CD4-positive, alpha-beta T cell treated with Interleukin-2 at 100 ng/mL for 4 hours (primary cell): ENCODE measurements at places on chromosomes 4 and X.

DNA sequence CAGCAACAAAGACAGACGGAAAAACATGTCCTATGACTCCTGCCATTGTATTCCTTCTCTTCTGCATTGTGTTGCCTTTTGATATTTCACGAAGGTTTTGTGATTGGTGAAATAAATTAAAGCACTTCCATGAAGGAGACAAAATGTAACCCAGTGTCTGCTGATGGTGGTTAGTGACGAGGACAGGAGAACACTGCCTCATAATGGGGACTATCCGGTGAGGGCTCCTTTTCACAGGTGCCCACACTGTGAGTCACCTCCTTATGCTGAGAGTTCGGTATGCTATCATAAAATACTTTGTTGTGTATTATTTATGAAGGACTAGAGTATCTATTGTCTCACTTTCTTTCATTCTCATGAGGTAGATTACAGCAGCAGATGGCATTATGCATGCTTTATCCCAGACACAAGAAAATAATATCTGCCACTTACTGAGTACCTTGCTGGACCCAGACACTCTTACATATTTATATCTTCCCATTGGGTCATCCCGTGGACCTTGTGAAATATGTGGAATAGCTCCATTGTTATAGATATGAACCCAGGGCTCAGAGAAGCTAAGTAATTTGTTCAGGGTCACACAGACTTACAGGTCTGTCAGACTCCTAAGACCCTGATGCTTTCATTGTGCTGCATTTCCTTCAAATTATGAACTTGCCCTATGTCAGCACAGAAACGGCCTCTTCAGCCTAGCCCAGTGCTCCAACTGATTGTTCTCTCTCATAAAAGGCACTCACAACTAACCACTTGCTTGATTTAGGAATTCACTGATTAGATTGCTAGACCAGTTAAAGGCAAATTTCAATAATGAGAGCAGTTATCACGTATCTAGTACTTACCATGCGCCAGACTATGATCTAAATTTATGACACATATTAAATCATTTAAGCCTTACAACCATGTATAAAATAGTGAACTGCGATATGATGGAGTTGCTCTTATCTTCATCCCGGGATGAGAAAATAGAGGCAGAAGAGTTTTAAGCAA is 31.2 kb downstream of the PLS3 start:
- no peak for DNase-seq

- DNase-seq, result no peak
These were observed 10.7 kb upstream of the CCDC149 start for GRCh38 chr4:24923550-24923949.

GRCh38 chrX:25295466-25295865 is 279.7 kb upstream of the ARX start:
- DNase-seq, result no peak

- DNase-seq, result no peak
These were observed 16.3 kb upstream of the NEIL3 start for GRCh38 chr4:177293208-177294033.

DNA sequence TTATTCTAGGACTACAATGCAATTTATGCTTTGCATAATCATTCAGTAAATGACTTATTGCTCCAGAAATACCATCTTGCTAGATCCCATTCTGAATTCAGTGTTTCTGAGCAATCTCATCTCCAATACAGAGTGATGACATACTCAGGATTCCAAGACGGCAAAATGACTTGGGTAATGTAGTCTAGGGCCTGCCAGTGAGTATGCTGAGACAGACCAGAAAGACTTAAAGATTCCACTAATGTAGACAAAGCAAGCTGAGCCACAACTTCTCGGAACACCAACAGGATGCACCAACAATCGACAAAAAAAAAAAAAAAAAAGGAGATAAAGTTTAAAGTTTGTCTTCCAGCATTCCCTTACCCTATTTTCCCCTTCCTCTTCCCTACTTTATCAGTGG is 919 bp upstream of the SEC24B start:
- peak; percentile 22 for DNase-seq

GRCh38 chrX:63918611-63919010 is 133.6 kb upstream of the ARHGEF9 start:
- DNase-seq, result no peak

- DNase-seq, result no peak
These were observed 117.7 kb upstream of the SLC6A14 start for GRCh38 chrX:116318672-116319071.

DNA sequence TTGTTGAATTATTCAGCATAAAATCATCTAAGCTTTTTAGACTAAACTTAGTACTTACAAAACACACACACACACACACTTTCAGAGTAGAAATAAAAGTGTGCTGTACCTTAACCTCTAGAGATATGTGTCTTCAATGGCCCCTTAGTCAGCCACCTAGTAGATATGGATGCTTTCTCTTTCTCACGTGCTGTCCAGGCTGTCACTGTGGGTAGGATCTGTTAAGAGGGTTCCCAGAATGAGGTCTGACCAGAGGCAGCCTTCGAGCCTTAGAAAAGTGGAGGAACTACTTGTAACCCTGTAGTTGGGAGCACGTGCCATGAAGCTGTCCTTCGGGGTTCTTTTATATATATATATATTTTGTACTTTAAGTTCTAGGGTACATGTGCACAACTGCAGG is 117.9 kb downstream of the COL4A5 start:
- DNase-seq, result no peak

DNA sequence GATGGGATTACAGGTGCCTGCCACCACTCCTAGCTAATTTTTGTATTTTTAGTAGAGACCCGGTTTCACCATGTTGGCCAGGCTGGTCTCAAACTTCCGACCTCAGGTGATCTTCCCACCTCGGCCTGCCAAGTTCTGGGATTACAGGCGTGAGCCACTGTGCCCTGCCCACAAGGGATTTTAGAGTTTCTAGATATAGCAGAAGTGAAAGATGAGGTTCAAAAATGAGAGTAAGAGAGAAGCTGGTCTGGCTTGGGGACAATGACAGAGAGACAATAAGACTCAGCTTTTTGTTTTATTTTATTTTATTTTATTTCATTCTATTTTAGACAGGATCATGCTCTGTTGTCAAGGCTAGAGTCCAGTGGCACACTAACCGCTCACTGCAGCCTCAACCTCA is 30.6 kb downstream of the TRIM61 start:
- DNase-seq, result no peak

- no peak for DNase-seq
These were observed 21.0 kb upstream of the GEMIN8 start for GRCh38 chrX:14050709-14051108.

DNA sequence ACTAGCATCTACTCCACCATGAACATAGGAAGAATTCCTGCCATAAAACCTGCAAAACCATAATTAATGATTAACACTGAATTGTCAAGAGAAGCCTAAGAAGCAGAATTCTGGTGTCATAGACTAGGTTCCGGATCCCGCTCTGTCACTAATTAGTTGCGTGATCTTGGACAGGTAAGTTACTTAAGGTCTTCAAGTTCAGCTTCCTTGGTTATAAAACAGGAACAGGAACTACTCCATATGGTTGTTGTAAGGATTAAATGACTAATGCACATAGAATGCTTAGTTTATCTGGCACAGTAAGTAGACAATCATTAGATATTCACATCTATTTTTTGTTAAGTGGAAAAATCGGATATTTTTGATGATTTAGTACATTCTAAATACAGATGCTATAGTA is 14.3 kb downstream of the G3BP2 start:
- no peak for DNase-seq

DNA sequence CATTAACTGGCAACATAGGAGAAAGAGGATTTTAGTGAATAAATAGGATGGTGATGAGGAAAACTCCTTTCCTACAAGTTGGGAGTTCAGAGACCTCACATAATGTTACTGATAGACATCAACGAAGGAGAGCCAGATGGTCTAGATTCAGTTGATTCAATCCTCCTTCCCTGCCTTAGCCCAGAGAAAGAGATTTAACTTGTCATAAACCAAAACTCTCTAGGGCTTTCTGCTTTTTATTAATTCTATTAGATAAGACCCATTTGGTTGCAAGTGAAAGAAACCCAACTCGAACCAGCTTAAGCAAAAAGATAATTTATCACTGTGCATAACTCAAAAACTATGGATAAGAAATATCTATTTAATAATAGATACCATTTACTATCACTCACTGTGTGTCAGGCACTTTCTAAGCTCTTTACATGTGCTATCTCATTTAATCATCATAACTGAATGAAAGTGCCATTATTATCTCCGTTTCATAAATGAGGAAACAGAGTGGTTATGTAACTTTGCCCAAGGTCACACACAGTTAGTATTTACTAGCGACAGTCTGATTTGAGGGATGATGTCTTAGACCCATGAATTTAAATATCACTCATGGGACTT is 4.3 kb upstream of the UNC5C start:
- no peak for DNase-seq

DNA sequence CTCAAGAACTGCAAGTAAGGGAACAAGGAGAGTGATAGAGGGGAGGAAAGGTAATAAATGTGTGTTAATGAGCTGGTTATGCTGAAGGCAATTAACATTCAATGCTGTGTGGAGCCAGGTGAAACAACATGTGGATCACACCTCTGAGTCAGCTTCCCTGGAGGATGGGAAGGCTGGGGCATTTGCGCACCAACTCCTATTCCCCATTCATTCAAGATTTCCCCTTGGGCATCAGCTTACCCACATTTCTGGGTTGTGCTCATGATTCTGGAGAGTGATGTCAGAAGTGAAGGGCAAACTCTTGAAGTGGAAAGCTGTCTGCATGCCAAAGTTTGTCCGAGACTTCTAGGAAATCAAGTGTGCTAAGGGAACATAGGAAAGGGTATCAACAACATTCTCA is 461.4 kb downstream of the MID1IP1 start:
- DNase-seq, result no peak

- DNase-seq, result no peak
These were observed 298.2 kb upstream of the FSTL5 start for GRCh38 chr4:162461952-162462351.

GRCh38 chr4:99390055-99390454 is 37.5 kb upstream of the ADH1C start:
- DNase-seq, result no peak

DNA sequence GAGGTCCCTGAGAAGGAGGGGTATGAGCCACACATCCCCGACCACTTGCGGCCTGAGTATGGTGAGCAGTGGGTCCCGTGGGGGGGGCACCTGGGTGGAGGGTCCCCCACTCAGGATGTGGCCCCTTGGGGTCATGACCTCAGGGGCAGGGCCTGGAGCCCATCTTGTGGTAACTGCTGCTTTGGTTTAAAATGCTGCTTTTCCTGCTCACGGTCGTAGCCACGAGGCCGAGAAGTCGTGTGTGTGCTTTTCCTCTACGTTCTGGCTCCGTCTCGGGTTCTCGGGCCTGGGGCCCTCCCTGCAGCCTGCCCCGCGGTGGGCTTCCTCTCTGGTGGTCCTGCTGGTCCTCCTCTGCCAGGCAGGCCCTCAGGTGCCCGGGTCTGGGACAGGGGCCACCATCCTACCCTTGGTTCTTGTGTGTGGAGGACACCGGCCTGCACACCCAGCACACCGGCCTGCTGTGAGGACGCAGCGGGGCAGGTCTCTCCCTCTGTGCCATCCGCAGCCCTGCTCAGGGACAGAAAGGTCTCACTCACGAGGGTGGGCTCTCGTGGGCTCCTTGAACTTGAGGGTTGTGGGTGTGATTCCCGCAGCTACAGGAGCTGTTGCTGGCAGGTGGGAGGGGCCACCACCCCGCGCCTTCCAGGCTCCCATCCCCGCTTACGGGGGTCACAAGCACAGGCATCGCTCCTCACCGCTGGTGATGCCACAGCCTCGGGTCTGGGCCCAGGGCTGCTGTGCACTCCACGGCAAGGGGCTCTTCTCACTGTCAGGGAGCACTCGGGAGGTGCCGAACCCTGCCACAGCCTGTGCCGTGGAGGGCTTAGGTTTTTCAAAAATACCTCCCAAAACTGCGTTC is 19.6 kb downstream of the UVSSA start:
- DNase-seq, result no peak

- DNase-seq, result no peak
These were observed 30.3 kb upstream of the IL13RA2 start for GRCh38 chrX:115047715-115048114.

- peak; percentile 71 for DNase-seq
These were observed 25.4 kb upstream of the TNIP3 start for GRCh38 chr4:121189326-121190215.

DNA sequence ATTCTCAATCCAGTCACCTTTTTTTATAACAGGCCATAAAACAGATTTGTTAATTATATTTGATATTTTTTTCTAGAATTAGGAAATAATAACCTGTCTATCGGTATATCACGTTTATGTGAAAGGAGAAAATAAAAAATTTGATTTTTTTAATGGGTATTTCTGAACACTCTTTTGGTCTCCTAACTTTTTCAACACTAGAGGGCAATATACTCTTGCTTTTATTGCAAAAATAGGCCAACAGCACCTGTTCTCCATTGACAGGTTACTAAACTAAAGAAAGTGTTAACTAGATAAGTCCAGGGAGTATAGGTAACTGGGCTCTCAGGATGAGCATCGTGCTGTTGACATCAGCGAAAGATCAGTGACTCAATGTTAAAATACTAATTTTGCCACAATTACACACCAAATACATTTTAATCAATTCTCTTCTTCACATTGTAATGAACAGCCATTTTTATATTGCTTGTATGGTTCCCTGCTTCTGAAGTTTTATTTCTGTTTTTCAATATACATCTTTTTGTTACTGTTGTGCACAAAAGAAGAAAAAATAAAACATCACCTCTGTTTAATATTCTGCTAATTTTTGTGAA is 22.8 kb downstream of the NDST4 start:
- no peak for DNase-seq

GRCh38 chrX:33171041-33171440 is 40.3 kb downstream of the DMD start:
- no peak for DNase-seq

DNA sequence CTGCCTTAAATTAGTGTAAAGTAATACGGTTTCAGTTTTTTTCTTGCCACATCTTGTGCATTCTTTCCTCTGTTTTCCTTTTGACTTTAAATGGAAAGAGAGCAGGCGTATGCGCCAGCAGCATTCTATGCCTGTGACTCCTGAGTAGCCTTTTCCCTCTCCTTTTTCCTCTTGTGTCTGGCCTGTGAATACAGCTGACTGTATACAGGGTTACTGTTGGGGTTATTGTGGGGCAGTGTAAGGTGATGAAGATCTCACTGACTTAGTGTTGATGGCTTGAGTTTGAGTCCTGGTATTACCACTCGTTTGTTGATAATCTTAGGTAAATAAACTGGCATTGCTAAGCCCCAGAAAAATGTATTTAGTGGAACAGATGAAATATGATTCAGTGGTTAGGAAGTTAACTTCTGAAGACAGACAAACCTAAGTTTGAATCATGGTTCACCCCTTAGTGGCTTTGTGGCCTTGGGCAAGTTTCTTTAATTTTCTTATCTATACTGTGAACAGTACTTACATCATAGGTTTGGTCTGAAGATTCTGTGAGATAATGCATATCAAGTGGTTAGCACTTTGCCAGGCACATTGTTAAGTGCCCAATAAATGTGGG is 105.1 kb downstream of the FNIP2 start:
- peak; percentile 19 for DNase-seq

DNA sequence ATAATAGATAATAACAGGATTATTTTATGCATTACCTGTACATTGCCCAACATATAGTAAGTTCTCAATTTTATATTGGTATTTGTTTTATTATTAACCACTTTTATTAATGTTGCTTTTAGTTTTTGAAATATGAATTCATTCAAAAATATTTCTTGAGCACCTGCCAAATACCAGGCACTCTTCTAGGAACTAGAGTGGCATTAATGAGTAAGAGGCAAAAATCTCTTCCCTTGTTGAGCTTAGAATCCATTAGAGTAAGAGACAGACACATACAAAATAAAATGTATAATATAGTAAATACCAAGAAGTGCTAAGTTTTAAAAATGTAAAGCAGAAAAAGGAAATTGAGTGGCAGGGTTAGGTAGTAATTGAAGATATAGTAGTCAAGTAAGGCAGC is 45.8 kb downstream of the TET2 start:
- DNase-seq, result no peak
